ENCODE measurements at places on chromosomes 16 and 17.
A peak's percentile ranks its signal among the peaks of the same experiment; 100 is the strongest.

- DNase-seq, result no peak
Observed at GRCh38 chr16:23240994-23241393, 58.4 kb downstream of the SCNN1G start.

DNA sequence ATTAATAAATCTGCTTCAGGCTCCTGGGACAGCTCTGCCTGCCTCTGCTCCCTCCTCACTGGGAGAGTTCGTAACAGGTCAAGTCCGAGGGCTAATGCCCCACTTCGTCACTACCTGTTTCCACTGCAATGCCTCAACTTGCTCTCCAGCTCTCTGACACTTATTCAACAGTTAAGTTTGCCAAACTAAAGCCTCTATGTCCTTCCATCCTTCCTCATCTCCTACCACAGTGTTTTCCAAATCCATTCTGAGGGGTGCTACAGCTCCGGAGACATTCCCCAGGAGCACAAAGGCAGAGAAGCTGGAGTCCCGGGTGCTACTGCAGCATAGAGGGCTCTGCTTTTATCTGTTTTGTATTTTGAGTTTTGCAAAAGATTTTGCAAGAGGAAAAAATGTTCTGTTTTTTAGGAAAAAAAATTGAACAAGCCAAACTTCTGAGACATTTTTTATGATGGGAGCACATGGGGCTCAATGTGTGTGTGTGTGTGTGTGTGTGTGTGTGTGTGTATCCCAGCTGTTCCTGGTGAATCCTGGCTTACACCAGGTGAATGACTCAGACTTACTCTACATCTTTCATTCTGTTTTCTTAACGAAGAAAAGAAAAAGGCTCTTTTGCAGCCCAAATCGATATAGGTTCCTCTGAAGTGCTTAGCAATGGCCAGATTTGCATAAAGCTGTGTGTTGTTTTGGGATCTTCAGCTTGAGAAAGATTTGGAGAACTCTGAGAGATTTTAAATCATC is 46.1 kb upstream of the MYOCD start:
- DNase-seq, result no peak

- DNase-seq, result no peak
Observed at GRCh38 chr17:1765576-1765975, 3.7 kb downstream of the SERPINF1 start.

DNA sequence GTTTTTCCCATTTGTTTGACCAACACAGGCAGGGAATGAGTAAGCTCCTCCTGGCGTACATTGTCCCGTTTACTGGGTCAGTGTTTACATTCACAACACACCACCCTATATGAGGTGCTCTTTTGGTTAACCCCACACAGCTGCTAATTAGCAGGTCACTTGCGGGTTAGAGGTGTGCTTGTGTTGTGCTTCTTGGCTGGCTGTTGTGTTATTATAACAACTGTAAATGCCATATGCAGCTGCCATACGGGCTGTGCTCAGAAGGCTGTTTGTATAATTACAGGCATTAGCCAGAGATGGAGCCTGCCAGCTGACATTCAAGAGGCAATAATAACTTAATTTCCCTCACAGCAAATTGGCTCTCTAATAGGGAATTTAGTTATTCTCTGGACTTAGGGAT is 205.1 kb upstream of the ELAC2 start:
- no peak for DNase-seq

GRCh38 chr16:12362482-12363458 is 386.2 kb downstream of the SNX29 start:
- DNase-seq, result no peak

GRCh38 chr16:74563828-74564263 is 43.1 kb downstream of the GLG1 start:
- DNase-seq, result peak; percentile 30

GRCh38 chr17:39598630-39599003 is 9.1 kb downstream of the NEUROD2 start:
- no peak for DNase-seq

- DNase-seq, result no peak
Observed at GRCh38 chr16:29645694-29646187, 17.3 kb upstream of the SPN start.

- no peak for DNase-seq
Observed at GRCh38 chr16:10202649-10203048, 20.4 kb upstream of the GRIN2A start.

DNA sequence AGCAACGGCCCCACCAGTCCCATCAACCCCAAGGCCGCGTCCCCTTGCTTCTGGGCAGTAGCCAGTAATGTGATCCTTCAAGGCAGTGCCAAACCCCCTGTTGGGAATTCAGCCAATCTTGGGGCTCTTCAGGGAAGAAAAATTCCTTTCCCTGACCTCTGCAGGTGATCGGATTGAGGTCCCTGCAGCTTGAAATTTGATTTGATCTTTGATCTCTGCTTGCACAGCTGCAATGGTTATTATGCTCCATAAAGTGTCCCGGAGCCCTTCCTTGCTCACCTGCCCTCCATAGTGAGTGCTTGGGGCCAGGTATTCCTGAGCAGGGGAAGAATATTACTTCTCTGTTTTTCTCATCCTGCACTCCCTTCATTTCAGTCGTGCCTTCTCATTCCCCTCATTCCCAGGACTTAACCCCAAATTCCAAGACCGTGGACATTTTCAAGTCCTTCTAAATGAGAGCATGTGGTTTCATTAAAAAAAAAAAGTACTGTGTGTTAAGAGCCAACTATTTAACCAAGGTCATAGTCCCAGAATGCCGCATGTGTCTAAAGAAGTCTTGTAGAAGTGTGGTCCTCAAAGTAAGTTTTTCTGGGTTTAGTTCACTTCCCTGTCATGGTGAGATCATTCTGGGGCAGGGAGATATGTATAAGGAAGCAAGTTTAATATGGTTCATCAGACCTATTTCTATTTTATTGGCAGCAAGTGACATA is 56.3 kb downstream of the SOX9 start:
- DNase-seq, result no peak

- no peak for DNase-seq
Observed at GRCh38 chr16:77112746-77113145, 78.2 kb upstream of the MON1B start.

GRCh38 chr17:74738051-74738996 is 1.3 kb downstream of the RAB37 start:
- peak; percentile 72 for DNase-seq

DNA sequence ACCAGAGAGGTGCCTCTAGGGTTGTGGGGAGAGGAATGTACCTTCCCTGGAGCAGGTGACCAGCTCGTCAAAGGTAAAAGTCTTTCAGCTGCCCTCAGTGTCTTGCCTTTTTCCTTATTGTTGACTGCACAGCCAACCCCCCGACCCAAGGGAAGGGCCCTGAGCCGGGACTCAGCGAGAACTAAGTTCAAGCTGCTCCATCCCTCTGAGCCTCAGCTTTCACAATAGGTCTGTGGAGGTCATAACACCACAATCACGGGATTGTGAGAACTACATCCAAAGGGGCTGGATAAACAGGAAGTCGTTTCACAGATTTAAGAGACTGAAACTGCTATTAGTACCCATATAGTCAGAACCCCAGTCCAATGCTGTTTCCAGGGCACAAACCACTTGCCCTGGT is 2.6 kb upstream of the KRT36 start:
- no peak for DNase-seq

- no peak for DNase-seq
Observed at GRCh38 chr16:86242244-86243122, 267.8 kb upstream of the FOXF1 start.

- no peak for DNase-seq
Observed at GRCh38 chr16:84720177-84720579, 20.4 kb downstream of the USP10 start.

GRCh38 chr16:51175081-51175480 is 24.0 kb upstream of the SALL1 start:
- no peak for DNase-seq

DNA sequence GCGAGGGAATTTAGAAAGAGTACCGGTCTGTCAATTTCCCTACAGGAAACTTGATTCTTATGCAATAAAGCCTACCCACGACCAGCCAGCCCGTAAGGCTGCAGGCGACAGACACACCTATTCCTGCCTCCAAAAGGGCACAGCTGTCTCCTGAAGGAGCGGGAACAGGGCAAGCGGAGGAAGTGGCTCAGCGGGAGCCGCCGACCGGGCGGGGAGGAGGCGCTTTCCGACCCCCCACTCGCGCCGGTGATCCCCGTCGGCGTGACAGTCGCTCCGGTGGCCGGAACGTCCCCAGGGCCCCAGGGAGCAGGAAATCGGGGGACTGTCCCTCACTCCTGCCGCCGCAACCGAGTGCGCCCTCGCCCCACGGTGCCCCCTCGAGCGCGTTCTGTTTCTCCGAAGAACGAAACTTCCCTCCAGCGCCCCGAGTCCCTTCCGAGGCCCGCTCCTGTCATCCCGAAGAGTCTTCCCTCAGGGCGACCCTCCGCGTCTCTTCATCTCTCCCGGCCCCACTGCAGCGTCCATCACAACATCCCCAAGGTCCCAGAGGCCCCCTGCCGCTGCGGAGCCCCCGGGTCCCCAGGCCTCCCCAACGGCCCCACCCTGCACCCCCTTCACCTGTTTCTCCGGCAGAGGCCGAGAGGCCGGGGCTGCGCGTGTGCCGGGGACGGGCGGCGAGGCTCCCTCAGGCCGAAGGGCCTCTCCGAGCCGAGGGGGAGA is 421 bp downstream of the STAT3 start:
- DNase-seq, result peak; percentile 29

GRCh38 chr16:17817943-17818342 is 347.2 kb upstream of the XYLT1 start:
- DNase-seq, result no peak

DNA sequence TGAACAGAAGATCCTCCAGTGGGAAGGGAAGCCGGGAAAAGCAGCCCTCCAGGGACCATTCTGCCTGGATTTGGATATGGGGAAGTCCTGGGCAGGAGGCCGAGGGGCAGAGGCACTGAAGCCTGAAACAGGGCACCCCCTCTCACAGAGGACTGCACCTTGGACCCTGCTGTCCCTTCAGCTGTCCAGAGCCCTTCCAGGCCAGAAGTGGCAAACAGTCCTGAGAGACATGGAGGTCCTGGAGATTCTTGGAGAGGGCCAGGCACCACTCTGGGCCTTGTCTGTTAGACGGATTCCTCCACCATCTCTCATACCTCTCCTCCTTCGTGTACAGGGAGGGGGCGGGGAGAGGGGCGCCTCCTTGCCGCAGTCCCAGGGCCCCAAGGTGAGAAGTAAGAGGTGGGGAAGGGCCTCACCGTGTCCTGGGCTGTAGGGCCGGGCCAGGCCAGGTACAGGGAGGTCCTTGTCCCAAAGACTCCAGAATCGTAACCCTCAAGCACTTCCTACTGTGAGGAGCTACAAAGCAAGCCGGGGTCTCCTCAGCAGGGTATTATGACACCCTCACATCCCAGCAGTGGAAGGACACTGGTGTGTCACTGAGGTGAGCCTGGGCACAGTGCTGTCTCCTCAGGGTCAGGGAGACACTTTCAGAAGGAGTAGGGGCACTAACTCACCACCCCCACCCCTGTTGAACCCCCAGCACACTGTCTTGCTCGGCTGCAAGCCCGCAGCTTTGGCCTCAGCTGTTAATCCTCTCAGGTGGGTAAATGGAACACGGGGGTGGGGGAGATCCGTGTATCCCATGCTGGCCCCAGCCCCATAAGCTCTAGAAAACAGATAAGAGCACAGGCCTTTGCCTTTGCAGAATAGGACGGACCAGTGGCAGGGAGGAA is 16.6 kb upstream of the TBX2 start:
- no peak for DNase-seq

DNA sequence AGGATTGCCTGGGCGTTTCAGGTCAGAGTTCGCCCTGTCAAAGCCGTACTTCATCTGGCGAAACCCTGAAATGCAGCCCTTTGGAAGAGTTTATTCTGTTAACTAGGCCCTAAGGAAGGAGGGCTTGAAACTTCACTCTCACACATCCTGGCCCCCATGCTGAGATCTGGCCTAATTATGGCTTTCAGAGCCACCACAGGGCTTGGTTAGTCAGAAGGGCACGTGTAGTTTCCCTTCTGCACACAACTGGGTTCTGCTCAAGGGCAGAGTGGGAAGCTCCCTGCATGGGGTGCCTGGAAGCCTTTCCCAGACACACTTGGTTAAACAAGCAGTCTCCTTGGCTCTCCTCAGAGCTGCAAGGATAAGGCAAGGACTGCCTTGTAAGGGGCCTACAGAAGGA is 397.3 kb downstream of the SHISA9 start:
- DNase-seq, result no peak

- DNase-seq, result no peak
Observed at GRCh38 chr16:67240506-67240905, 6.8 kb downstream of the FHOD1 start.

DNA sequence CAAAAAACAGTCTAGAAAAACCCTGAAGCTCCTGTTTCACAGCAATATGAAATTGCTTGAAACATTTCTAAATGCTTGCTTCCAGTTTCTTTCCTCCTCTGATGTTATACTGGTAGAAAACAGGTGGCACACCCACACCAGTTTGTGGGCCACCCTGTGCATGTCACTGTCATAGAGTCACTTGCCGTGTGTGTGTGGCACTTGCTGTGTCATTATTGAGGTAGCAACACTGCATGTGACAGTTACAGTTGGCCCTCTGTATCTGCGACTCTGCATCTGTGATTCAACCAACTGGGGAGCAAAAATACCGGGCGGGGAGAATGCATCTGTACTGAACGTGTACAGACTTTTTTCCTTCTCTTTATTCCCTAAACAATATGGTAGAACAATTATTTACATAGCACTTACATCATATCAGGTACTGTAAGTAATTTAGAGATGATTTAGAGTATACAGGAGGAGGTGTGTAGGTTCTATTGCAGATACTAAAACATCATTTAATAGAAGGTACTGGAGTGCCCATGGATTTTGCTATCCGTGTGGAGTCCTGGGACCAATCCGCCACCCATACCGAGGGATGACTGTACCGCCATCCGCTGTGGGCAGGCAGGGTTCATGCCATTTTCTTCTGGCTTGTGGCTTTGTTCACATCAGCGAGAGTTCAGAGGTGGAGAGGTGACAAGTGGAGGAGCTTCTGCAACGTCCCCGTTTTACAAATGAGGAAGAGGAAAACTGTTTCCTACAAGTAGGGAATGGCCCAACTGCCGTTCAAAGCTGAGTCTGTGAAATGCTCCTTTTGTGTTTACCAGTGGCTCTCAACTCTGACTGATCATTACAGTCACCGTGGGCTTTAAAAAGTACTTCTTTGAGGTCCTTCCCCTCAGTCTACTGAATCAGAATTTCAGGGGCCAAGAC is 373.7 kb downstream of the SNX29 start:
- no peak for DNase-seq

GRCh38 chr16:29310852-29311314 is 95.6 kb downstream of the NPIPB11 start:
- DNase-seq, result no peak

DNA sequence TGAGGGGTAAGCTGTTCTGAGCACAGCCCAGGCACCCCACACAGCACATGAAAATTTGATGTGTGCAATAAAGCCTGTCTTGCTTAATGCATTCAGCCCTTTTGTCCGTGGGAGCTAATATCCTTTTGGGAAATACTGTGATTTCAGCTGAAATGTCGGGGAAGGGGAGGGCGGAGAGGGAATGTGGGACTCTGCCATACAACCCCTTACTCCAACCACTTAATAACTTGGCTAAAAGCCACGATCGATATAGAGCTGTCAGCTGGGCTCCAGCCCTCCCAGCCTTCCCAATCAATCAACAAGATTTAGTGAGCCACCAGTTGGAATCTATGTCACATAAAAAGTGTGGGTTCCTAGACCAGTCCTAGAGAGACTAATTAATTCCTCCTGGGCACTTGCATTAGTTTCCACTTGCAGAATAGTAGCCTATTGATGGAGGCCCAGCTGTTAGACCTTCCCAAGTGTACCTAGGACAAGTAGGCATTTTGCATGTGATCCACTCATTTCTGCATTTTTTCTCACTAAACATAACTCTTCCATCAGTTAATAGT is 82.7 kb upstream of the PIRT start:
- no peak for DNase-seq

Data from activated CD8-positive, alpha-beta memory T cell treated with anti-CD3 and anti-CD28 coated beads, Interleukin-2, amount 50 U/mL, for 4 hours (primary cell).